CD4-positive, alpha-beta T cell treated with Interleukin-15 for 1 hour (primary cell): ENCODE measurements at places on chromosomes 2 and 18.

GRCh38 chr2:127048618-127048935 lies 58.4 kb downstream of the BIN1 start:
- no peak for DNase-seq

GRCh38 chr2:106057206-106057605 lies 136.9 kb downstream of the UXS1 start:
- DNase-seq, result peak; percentile 37

GRCh38 chr2:147424766-147425165 lies 420.1 kb upstream of the ACVR2A start:
- DNase-seq, result no peak

GRCh38 chr2:85703329-85703728 lies 9.2 kb downstream of the GNLY start:
- no peak for DNase-seq

GRCh38 chr2:81648370-81648769 lies 1343.8 kb upstream of the LRRTM1 start:
- DNase-seq, result no peak

DNA sequence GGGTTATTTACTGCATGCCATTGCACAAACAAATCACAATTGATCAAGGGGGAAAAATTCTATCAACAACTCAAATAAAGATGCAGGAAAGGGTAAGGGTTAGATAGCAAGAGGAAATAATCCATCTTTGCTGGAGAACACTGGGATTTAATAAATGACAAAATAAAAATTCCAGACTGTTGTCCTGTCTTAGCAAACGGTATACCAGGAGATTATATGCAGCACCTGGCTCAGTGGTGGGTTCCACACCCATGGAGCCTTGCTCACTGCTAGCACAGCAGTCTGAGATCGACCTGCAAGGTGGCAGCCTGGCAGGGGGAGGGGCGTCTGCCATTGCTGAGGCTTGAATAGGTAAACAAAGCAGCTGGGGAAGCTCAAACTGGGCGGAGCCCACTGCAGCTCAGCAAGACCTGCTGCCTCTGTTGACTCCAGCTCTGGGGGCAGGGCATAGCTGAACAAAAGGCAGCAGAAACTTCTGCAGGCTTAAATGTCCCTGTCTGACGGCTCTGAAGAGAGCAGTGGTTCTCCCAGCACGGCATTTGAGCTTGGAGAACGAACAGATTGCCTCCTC lies 296.5 kb upstream of the THSD7B start:
- no peak for DNase-seq

GRCh38 chr2:237618449-237618848 lies 8.9 kb upstream of the LRRFIP1 start:
- no peak for DNase-seq

DNA sequence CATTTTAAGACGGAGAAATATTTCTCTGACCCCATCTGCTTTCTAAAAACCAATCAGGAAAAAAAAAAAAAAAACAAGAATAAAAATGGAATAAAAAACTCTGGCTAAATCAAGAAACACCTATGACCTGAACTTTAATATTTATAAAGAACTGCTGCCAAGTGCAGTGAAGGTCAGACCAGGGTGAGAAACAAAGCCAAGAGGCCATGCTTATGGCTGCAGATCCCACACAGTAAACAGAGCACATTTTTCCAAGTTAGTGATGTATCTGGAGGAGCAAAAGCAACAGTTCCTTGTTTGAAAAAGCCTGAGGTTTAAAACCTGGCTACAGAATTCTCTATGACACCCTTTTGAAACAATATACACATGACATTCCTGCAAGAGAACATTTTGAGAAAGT lies 242.3 kb downstream of the SRBD1 start:
- DNase-seq, result no peak

- DNase-seq, result no peak
These were observed 213.2 kb downstream of the HDAC4 start for GRCh38 chr2:239187464-239188253.

DNA sequence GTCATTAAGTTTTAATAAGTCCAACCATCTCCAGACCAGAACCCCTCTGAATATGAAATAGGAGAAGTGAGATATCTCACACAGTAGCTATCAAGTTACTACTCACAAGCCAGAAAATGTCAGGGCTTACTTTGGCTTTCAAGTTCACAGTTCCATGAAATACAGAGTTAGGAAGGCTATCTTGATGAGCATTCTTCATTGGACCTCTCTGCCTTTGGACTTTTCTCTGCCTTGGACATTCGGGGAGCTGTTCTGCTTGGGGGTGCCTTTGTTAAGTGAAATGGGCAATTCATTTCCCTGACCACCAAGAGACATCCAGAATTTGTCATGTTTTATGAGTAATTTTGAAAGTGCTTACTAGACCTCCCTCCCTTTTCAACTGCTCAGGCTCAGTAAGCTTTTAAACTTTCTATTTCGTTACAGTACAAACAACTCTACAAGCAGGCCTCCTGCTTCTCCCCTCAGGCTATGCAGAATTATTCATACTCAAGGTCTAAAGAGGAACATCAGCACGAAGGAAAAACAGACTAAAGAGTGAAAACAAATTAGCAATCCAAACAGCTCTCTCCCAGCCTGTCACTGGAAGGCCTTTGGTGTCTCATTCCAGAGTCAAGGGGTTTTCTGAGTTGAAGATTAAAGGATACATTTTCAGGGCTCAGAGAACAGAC lies 95.3 kb downstream of the MREG start:
- no peak for DNase-seq

GRCh38 chr2:10493075-10493633 lies 45.0 kb upstream of the ODC1 start:
- DNase-seq, result no peak

GRCh38 chr2:20170704-20171250 lies 54.2 kb downstream of the SDC1 start:
- no peak for DNase-seq

- DNase-seq, result no peak
These were observed 8.9 kb upstream of the POU3F3 start for GRCh38 chr2:104844807-104845551.

GRCh38 chr18:59660786-59661743 lies 36.2 kb downstream of the CCBE1 start:
- DNase-seq, result no peak

- no peak for DNase-seq
These were observed 613.5 kb upstream of the SETBP1 start for GRCh38 chr18:44067186-44067585.

GRCh38 chr18:21262244-21262643 lies 20.2 kb downstream of the GREB1L start:
- no peak for DNase-seq

GRCh38 chr2:230362030-230362691 lies 35.2 kb downstream of the SP140L start:
- no peak for DNase-seq

- no peak for DNase-seq
These were observed 286.2 kb upstream of the EPAS1 start for GRCh38 chr2:46010925-46011490.

- no peak for DNase-seq
These were observed 335.3 kb downstream of the RIT2 start for GRCh38 chr18:42780171-42780570.

DNA sequence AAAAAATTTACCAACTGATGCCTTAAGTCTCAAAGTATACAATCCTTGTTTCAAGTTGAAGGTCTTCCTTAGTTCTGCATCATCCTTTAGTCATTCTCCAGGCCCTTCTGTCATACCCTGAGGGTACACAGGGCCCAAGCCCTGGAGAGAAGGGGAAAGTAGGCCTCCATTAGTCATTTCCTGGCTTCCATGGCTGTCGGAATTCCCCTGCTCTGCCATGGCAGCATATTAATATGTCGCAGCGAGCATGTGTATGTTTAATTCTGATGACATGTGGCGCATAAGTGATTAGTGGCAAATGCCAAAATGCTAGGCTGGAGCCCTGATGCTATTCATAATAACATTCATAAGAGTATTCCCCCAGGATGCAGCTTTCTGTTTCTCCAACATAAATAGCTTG lies 22.1 kb downstream of the GPR39 start:
- DNase-seq, result no peak

DNA sequence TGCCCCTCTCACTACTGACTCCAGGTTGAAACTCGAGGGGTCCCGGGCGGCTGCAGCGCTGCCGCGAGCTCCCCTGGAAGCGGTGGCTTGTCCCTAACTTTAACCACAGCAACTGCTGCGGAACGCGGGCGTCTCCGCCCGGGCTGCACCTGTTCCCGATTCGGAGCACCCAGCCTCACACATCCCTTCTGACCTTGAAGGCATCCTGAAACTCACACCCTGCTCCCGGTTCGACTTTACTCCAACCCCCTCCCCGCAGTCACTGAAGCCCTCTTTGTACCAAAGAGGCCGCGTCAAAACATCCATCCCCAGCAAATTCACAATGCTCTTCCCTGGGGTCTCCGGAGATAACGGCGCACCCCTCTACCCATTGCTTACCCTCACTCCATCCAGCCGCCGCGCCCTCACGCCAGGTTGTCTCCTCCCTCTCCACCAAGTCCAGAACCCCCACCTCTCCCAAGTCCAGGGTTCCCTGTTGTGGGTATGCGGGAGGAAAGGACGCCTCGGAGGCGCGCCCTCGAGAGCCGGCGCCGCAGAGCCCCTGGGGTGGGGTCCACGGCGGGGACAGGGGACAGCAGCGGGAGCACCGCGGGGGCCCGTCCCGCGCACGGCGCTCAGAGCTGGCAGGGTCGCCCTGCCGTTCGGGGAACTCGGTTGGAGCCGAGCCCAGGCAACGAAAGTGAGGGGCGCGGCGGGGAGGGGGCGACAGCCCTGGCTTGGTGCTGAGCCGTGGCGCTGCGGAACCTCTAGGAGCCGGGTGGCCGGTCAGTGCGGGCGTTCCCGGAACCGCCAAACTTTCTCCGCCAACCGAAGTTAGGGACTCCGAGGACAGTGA lies 934 bp downstream of the MYO5B start:
- no peak for DNase-seq

- DNase-seq, result no peak
These were observed 32.0 kb downstream of the ERCC3 start for GRCh38 chr2:127261804-127262406.

GRCh38 chr2:230627806-230628724 lies 84.6 kb upstream of the CAB39 start:
- no peak for DNase-seq

GRCh38 chr2:203732092-203732952 lies 25.9 kb downstream of the CD28 start:
- DNase-seq, result no peak

DNA sequence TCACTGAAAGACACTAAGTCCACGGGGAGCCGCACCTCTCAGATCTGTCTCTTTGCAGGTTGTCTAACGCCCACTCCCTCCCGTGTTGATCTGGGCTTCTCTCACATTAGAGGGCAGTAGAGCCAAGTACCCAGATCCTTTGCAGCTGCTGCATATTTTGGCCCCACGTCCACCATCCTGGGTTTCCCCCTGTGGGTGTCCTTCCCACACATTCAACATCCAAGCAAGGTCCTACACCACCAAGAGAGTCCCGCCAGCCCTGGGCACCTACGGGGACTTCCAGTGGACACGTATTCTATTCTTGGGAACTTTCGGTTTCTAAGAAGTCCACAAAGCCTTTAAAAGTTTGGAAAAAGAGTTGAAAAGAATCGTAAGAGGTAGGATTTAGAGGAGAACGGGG lies 116.6 kb downstream of the ATL2 start:
- no peak for DNase-seq

GRCh38 chr2:135916207-135916606 lies 40.0 kb upstream of the MCM6 start:
- no peak for DNase-seq
